T1000 (cell line): ENCODE measurements at places on chromosomes 4 and X.

- DNase-seq = no peak
Observed at GRCh38 chr4:157768419-157768818, 404.4 kb downstream of the GASK1B start.

- DNase-seq = no peak
Observed at GRCh38 chrX:56762220-56762619, 33.2 kb downstream of the NBDY start.

DNA sequence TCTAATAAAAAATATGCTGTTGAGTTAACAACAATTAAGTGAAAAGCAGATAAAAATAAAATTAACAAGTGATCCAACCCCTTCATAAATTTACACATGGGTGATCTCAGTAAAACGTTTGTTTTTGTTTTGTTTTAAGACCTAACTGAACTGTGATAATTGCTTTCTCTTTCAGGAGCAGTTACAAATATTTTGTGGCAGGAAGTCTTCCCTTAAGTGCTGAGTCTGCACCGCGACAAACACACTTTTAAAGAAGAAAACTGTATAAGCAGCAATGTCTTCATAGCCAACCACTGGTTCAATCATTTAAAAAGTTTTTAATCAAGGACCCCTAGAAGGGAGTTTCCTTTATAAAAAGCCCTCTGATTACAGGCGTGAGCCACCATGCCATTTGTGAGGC is 53.7 kb upstream of the NFKB1 start:
- no peak for DNase-seq

- no peak for DNase-seq
Observed at GRCh38 chr4:134202166-134202956, 772 bp upstream of the PABPC4L start.

GRCh38 chr4:139014371-139015268 is 961 bp upstream of the NOCT start:
- DNase-seq = peak; percentile 49

DNA sequence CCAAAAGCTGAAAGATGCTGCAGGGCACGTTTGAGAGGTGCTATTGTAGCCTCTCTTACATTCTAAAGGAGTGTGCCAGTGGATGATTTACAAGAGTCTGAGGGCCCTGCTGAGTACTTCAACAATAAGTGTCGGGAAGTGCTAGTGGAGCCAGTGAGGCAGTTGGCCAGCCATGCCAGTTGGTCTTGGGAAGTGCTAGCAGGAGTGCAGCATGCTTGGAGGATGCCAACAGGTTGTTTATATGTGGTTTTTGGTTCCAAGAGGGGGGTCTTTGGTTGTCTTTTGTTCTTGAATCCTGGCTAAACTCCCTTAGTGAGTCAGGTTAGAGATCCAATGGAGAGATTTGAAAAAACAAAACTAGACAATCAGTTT is 335.3 kb downstream of the PABPC4L start:
- peak; percentile 11 for DNase-seq

- no peak for DNase-seq
Observed at GRCh38 chr4:87912164-87913004, 63.1 kb upstream of the SPP1 start.

DNA sequence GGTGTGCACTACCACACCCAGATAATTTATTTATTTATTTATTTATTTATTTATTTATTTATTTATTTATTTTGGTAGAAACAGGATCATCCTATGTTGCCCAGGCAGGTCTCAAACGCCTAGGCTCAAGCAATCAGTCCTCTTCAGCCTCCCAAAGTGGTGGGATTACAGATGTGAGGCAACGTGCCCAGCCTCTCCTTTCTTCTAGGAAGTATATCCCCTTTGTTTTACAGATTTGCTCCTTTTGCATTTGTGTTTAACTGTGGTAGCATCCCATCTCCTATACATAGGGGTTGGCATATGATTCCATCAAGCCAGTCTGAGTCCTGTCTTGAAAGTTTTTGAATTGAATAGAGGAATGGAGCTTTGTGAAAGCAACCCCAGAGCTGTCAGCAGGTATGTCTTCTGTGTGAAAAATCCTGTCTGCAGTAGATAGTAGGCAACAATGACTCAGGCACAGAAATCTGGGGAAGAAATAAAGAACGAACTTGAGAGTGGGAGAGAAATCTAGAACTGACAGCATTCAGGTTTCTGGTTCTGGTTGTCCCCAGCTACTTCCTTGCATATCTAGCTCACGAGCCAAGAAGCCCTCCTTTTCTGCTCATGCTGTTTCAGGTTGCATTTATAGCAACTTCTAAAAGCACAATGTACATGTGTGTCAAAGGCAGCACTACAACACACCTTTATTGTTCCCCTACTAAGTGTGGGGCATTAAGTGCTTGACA is 113.7 kb upstream of the LSM6 start:
- no peak for DNase-seq

DNA sequence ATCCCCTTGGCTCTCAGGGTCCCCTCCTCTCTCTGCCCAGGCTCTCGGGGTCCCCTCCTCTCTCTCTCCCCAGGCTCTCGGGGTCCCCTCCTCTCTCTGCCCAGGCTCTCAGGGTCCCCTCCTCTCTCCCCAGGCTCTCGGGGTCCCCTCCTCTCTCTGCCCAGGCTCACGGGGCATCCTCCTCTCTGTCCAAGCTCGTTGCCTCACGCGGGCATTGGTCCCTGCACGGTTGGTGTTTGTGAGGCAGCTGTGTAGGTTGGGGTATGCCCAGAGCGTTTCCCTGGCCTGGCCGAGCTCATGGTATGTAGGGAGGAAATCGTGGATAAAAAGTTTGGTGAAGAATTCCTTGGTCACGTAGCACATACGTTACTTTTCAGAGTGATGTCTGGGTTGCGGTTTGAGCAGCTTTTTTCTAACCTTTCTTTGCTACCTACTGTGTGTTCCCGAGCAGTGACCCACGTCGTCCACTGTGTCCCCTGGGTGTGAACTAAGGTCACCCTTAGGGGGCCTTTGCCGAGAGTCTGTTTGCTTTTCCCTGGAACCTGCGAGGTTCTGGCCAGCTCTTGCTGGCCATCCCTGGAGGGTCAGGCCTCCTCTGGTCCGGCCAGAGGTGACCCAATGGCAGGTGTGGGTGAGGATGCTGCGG is 36.6 kb downstream of the PCGF3 start:
- no peak for DNase-seq

DNA sequence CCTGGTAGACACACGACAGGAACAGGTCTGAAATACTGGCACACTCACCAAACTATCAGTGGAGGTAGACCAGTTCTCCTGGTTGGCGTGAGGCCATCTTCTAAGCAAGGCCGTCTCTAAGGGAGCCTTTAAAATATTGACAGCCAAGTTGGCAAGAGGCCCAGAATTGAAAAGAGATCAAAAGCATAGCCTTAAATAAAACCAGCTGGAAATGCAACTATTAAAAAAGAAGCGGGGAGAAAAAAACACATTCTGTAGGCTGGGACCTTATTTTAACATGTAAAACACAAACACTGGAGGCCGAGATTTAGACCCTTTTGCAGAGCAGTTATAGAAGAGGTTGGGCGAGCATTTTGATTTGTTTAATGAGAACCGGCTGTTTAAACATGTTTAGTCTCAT is 233.0 kb upstream of the CLNK start:
- no peak for DNase-seq

- no peak for DNase-seq
Observed at GRCh38 chr4:147538711-147539110, 57.8 kb downstream of the EDNRA start.

DNA sequence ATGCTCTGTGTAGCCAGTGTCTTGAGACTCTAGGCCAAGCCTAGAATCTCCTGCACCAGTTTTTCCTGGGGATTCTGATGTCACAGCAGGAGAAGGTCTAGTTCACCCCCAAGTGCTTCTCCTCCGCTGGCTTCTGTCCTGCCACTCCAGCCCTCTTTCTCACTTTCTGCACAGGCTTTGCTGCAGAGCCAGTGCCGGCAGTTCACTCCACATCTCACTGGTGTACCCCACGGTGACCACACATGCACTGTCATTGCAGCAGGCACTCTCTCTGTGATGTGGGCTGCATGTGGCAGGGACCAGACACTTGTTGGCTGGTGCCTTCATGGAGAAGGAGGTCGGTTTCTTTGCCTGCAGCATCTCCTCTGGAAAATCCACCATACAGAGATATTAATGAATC is 643.8 kb upstream of the GALNTL6 start:
- no peak for DNase-seq

GRCh38 chrX:23511793-23512192 is 155.5 kb upstream of the PRDX4 start:
- no peak for DNase-seq

DNA sequence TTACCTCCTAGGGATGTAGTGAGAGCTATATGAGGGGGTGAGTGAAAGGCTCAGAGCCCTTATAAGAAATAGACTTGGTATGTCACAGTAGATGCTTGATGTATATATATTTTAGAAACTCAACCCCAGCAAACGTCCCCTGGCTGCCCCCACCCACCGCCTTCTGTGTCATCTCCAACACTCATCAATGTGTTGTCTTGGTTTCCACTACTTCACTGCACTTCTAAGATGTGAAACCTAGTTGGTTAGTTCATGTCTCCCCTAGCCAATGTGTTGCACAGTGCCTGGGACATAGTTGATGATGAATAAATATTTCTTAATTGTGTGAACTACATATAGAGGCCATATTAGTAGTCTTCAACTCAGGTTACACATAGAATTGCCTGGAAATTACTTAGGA is 4.4 kb downstream of the FGFBP2 start:
- no peak for DNase-seq

GRCh38 chr4:24917076-24917856 is 4.4 kb upstream of the CCDC149 start:
- no peak for DNase-seq

GRCh38 chr4:185794637-185795036 is 17.4 kb downstream of the SORBS2 start:
- no peak for DNase-seq

GRCh38 chr4:870951-871350 is 45.0 kb upstream of the CPLX1 start:
- DNase-seq = no peak

DNA sequence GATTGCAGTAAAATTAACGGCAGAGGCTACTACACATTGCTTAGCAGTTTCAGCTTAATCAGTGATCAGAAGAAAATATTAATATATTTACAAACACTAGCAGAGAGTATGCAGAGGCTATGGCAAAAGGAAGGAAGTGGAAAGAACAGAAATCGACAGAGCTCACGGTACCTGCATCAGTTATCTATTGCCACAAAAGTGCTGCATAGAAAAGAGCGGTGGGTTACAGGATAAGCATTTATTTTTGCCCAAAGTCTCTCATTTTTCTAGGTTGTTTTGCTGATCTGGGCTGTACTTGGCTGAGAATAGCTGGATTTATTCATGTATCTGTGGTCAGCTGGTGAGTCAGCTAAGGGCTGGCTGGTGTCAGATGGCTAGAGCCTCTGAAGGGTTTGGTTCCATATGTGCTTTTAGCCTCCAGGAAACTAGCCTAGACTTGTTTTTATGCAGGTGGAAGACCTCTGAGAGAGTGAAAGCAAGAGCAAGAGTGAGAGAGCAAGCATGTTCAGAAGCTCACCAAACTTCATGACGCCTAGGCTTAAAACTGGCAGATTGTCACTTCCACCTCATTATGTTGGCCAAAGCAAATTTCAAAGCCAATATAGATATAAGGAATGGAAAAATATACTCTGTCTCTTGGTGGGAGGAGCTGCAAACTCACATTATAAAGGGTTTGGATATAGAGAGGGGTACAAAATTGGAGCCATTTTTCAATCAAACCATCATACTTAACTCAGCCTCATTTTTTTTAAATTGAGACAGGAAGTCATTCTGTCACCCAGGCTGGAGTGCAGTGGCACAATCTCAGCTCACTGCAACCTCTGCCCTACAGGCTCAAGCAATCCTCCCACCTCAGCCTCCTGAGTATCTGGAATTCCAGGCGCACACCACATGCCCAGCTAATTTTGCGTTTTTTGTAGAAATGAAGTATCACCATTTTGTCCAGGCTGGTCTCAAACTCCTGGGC is 153.2 kb upstream of the RPL34 start:
- peak; percentile 26 for DNase-seq

GRCh38 chr4:1940566-1940965 is 68.2 kb downstream of the NELFA start:
- no peak for DNase-seq

- DNase-seq = no peak
Observed at GRCh38 chr4:146310319-146311021, 96.1 kb downstream of the REELD1 start.

DNA sequence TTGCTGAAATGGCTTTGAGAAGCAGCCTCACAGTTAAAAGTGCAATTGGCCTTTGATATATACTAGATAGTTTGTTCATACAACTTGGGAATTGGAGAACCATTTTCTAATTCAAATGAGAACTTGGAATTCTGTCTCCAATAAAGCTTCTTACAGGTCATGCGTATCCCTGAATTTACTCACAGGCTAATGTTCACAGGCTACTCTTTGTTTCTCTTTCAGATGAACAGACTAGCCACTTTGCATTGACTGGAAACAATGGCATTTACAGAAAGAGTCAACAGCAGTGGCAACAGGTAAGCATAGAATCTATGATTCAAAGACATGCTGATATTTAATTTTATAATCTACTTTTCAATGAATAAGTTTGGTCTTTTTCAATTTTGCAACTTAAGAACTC is 13.5 kb downstream of the AFF1 start:
- DNase-seq = no peak

DNA sequence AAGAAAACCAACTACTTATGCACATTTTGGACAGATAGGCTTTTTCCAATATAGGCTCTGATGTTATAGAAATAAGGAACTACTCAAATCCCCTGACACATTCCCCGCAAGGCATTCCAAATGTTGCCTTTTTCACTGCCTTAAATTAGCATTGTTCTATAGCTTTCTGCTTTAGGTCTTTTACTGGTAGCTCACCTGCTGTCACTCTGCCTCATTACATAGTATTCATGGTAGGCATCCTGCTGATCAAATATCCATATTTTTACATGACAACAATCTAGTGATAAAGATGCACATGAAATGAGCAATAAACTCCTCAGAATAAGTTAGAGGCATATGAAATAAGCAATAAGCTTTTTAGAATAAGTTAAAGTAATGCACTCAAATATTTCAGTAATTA is 542.7 kb downstream of the FAM133A start:
- DNase-seq = no peak

DNA sequence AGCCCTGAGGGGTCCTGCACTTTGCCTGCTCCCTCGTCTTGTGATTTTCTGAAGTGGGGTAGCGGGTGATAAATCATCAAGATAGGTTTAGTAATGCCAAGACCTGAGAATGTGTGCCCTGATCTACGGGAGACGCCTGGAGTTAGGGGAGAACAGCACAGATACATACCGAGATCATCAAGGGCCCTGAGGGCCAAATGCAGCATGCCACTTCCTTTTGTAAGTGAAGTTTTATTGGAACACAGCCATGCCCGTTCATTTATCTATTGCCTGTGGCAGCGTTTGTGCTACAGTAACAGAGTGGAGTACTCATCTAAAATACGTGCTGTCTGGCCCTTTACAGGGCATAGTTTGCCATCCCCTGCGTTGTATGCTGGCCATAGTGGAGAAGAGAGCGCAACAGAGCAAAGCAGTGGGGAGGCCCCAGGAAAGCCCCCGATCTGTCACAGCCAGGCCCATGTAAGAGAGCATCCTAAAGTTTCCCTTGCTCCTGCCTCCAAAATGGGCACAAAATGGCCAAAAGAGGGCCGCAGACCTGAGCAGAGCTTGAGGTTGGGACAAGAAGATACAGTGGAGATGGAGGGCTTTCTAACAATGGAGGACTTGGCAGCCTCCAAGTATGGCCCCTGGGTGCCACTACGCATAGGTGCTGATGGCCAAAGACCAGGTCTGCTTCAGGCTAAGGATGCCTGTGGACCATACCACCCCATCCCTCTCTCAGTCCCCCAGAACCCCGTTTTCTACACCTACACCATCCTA is 167.0 kb downstream of the SMIM20 start:
- peak; percentile 39 for DNase-seq
